ENCODE measurements at places on chromosomes 11 and 22.

- DNase-seq, result no peak
Observed at GRCh38 chr11:9722893-9723292, 59.0 kb downstream of the SWAP70 start.

- no peak for DNase-seq
Observed at GRCh38 chr22:36334081-36334820, 53.5 kb downstream of the MYH9 start.

- no peak for DNase-seq
Observed at GRCh38 chr11:82719361-82720105, 14.1 kb downstream of the FAM181B start.

- no peak for DNase-seq
Observed at GRCh38 chr11:46105926-46106325, 15.3 kb downstream of the PHF21A start.

- no peak for DNase-seq
Observed at GRCh38 chr22:33971561-33971961, 51.3 kb upstream of the LARGE1 start.

DNA sequence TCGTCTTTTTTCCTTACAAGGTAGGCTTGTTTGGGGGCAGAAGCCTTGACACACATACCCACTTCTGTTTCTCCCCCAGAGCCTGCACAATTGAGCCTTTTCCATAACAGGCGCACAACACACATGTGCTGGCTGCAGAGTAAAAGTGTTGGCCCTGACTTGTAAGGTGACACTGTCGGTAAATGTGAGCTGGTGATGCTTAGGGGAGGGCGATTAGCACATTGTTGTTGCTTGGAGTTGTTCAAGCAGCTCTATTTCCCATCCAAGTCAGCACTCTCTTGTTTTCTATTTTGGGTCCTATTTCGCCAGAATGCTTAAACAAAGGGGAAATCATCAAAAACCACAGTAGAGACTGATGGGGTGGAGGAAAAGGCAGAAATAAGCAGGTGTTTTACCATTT is 51.9 kb upstream of the PTPRJ start:
- no peak for DNase-seq

GRCh38 chr11:43913829-43914380 is 28.5 kb upstream of the C11orf96 start:
- no peak for DNase-seq

GRCh38 chr22:19463491-19464469 is 15.2 kb downstream of the UFD1 start:
- DNase-seq, result no peak

DNA sequence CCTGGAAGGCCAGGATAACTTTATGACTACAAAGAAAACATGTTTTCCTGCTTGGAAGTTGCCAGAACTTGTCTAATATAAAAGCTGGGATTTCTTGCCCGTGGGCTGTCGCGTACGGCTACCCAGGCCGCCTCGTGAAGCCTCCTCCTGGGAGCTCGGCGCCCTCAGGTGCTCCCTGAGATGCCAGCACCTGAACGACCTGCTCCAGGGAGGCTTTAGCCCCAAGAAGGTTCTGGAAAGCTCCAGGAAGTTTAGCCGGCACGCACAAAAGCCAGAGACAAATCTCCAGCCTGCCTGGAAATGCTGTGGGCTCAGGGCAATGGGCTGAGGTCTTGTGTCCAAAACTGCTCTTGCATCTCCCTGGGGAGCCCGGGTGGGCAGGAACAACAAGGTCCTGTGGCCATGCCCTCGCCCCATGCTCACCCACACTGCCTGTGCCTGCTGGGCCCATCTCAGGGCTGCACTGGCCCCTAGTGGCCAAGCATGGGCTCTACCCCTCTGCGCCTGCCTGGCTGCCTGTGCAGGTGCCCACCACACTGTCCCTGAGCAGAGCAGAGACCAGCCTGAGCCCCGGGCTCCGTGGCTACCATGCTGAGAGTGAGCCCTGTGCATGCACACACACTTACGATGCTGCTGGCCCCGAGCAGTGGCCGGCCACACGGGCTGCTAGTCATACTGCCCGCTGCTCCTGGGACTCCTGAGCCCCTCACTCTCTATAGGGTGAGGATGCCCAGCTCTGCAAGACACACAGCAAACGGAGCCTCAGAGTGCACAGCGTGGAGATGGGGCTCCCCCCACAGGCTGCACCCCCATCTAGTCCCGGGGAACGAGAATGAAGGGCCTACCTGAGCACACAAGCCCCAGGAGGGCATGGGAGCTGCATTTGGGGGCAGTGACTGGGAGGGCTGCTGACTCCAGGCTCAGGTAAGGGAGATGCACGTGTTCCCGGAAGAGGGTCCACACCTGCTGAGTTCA is 4.9 kb upstream of the CELSR1 start:
- peak; percentile 73 for DNase-seq
